Activated CD8-positive, alpha-beta T cell treated with anti-CD3 and anti-CD28 coated beads for 36 hours (primary cell): ENCODE measurements at places on chromosomes 16 and 17. TPM values are rescaled to one million over a fixed set of nuclear protein-coding genes. Genes with fewer than 3 reads are reported as not detected.

The MYH3 gene
- 4.1 TPM for total RNA-seq

The PIRT gene
- not detected for total RNA-seq

The HOXB3 gene
- total RNA-seq = 1.4 TPM

The SOX8 gene
- total RNA-seq = 1.6 TPM

The POLR3K gene
- total RNA-seq = 52.6 TPM

The C1QTNF1 gene
- total RNA-seq = 0.14 TPM

The AHSP gene
- not detected for total RNA-seq
